ENCODE measurements at places on chromosomes 6 and 20. TPM values are rescaled to one million over a fixed set of nuclear protein-coding genes. Genes with fewer than 3 reads are reported as not detected.

The PRDM1 gene
- 15.5 TPM for total RNA-seq

The PTCHD4 gene
- 1.4 TPM for total RNA-seq

DNA sequence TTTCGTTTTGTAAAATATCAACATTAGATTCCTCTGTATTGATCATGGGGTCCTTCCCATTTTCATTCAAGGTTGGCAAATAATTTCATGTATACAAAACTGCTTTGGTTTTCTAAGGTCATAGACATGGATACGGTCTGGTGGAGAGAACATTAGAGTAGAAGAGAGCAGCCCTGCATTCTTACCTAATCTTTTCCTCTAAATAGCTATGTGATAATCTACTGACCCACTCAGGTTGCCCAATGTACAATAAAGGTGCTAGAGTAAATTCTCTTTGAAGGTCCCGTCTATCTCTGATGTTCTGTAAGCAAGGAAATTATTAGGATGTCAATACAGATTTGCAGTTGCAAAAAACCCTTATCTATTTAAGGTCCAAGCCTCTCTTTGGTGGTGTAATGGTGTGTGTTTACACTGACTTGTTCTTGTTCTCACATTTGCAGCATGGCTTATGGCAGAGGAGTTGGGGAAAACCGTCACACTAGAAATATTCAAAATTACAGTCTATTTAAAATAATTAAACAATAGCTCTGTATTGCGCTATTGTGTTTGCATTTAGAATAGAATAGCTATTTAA lies 31.2 kb upstream of the NOX3 start:
- no peak for DNase-seq

DNA sequence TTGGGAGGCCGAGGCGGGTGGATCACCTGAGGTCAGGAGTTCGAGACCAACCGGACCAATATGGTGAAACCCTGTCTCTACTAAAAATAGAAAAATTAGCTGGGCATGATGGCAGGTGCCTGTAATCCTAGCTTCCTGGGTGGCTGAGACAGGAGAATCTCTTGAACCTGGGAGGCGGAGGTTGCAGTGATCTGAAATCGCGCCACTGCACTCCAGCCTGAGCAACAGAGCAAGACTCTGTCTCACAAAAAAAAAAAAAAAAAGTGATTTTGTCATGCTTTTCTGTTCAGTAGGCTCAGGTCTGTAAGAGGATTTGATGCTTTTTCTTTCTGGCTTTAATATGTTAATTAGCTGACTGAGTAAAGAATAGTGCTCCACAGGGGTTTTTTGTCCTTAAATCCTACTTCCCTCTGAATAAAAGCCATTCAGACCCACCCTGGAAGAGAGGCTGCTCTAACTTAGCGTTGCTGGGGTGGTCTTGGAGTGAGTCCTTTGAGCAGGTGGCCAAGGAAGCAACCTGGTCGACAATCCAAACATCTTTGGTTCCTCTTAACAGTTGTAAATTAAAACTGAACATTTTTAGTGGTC lies 19.0 kb downstream of the MCM8 start:
- no peak for DNase-seq

GRCh38 chr6:163444077-163444476 lies 29.6 kb downstream of the QKI start:
- no peak for DNase-seq

- DNase-seq: peak; percentile 84
These were observed 10.0 kb upstream of the PRR18 start for GRCh38 chr6:166318227-166318626.
